H54 (cell line): ENCODE measurements at places on chromosomes 7 and 10.

DNA sequence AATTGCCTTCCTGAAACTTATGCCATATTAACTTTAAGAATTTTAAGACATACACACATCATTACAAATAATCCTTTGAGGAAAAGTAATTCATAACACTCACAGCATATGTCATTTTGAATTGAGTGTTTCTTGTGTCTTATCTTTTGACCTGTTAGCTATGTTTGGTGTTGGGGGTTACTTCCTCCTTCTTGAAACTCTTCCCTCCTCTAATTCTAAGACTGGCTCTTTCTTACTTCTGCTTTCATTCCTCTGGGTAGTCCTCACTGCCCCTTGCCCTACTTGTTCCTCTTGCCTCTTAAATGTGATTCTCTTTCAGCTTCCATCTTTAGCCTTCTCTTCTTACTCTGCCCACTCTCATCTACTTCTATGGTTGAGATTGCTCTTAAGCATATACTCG is 28.3 kb upstream of the PIP4K2A start:
- no peak for DNase-seq

DNA sequence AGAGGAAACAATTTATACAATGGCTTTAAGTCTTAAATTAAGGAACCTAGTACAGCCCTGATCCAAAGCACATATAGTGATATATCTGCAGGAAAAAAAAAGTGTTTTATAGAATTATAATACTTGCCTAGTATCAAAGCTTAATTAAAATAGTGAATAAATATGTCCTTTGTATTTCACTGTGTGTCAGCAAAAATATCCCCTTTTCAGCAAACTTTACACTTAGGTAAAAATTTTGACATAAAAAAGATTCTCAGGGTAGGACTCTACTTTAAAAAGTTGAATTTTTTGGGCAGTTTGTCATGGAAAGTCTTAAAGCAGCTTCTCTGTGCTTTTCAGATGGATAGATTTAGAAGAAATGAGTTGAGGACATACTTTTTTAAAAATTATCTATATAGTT is 12.7 kb upstream of the NEBL start:
- no peak for DNase-seq

DNA sequence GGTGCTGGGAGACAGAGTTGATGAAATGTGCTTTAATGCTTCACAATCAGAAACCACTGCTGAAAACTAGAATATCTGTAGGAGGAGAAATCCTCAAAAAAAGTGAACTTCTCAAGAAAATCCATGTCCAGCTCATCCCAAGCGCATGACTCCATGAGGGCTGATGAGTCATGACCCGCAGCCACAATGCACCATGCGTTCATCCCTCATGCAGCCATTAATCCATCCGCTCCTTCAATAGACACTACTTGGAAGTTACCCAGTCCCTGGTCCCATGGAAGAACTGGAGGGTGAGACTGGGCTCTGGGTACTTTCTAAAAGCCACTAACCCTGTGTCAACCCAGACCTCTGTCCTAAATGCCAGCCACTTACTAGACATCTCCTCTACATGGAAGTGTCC is 24.4 kb downstream of the TMEM273 start:
- no peak for DNase-seq

DNA sequence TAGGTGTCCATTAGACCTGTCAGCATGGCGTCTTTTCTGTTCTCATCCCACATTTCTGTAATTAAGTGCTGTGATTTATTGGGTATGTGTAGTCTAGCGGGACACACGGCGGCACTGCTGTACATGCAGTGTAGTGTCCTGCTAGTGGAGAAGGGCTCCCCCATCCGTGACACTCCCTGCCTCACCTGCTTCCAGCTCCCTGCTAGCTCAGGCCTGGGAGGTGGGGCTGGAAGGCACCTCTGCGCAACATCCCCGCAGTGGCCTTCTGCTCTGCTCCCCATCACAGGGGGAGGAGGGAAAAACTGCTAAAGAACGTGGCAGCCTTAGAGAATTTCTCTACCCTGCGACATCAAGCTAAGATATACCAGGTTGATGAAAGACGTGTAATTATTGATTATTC is 19.5 kb downstream of the SEPHS1 start:
- DNase-seq = no peak
